ENCODE measurements at places on chromosomes 3 and 15.

DNA sequence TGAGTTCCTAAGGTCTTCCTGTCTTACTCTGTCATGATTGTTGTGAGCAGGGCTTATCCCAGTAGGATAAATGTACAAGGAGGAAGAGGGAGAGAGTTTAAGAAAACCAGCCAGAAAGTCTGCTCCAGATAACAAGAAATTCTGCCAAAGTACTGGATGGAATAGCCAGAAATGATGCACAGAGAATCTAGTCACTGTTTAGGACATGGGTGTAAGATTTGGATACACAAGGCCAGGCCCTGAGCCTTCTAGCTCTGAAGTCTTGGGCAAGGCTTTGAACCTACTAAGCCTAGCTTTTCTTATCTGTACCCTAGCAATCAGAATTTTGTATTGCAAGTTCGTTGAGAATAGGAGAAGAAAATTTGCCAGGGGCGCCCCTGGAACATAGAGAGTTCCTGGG, 180.4 kb upstream of the ROPN1 start:
- DNase-seq: no peak

- no peak for DNase-seq
Measured at GRCh38 chr3:193830791-193831191, 237.8 kb downstream of the OPA1 start.

DNA sequence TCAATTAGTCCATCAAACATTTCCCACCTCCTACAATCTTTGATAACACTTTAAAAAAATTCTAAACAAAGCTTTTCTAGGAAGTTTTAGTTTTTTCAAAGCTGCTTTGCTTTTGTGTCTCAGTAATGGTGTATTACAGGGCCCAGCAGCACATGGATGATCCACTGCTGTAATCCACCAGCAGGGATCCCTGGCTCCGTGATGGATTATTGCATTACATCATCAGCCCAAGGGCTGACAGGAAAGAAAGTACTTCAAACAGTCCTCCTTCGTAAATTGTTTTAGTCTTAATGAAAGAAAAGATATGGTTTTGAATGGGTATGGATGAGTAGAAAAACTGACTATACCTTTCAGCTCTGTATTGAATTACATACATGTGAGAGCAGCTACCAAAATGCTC, 688.9 kb upstream of the NAALADL2 start:
- no peak for DNase-seq

DNA sequence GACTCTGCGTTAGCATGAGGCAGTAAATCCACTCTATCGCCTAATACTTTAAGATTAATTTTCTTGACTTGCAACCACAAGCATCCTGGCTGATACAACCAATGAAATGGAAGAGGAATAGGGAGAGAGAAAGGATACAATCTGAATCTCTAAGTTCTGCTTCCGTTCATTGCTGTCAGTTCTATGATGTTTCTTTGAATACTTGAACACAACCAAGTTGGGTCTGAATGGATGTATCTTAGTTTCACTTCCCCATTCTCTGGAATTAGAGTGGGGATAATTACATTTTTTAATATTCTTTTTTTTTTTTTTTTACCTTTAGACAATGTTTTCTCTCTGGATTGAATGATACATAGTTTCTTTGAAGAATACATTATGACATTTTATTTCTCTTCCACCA, 22.9 kb downstream of the PDE8A start:
- no peak for DNase-seq

GRCh38 chr15:31344823-31345605, 18.4 kb downstream of the KLF13 start:
- no peak for DNase-seq

GRCh38 chr3:17329927-17330326, 412.5 kb downstream of the TBC1D5 start:
- no peak for DNase-seq

GRCh38 chr15:24956111-24956838, 1.5 kb downstream of the SNRPN start:
- DNase-seq: peak; percentile 37

GRCh38 chr3:100002599-100003350, 111.5 kb downstream of the FILIP1L start:
- peak; percentile 81 for DNase-seq

DNA sequence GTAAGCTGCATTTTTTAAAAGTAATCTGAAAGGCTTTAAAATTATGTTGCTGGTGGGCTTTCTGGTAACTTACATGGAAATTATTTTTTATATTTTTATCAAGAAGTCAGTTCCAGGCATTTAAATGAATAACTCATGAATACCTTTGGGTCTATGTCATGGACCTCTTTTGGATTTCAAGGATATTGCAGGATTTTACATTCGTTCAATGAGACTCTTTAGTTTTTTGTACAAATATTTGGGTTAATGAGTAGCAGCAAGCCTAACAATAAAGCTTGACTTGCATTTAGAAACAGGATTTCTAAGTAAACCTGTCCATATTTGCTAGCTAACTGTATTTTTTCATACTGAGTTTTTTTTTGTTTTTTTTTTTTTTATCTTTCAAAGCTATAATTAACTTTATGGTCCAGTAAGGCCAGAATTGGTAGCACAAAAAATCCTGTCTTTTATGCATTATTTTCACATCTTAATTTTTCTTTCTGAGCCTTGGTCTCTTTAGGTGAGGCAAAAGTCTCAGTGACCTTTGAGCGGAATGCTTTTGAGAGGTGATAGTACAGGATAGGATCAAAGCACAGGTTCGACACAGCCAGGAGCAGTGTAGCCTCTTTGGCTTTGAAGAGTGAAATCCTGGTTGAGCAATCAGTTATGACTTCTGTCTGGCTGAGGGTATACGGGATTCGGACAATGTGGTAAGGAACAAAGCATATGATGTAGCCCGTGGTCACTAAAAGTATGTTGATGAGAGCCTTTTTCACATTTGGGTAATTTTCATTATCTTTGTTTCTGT, 4.8 kb downstream of the GPR171 start:
- DNase-seq: peak; percentile 17

GRCh38 chr15:58775402-58775801, 4.3 kb downstream of the MINDY2 start:
- no peak for DNase-seq

DNA sequence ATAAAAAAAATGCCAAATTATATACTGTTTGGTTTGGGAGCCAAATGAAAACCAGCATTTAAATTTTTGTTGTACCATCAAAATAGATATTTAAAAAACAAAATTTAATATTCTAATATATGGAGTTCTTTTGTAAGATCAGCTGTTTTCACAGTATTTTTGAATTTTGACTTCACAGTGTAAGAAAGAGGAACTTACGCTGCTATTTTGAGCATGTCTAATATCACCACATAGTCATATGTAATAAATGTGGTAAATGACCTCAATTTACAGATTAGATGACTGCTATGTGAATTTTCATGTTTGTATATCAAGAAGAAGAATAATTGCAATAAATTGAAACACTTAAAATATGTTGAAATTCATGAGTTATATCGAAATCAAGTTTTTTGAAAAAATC, 189.6 kb downstream of the ARRDC4 start:
- no peak for DNase-seq

DNA sequence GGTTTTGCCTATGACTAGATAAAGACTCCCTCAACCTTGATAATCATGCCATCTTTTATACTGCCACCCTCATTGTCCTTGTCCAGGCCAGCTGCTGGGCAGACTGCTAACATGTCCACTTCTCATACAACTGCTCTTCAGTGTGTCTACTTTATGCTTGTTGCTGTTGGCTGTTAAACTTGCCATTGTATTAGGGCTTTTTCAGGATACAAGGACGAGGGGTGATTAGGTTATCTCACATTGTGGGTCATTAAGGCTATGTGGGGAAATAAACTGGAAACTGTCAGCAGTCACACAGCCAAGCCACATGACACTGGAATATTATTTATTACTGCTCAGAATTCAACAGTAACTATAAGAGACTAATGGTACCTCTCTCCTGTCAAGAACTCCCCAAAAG, 36.1 kb downstream of the STARD9 start:
- no peak for DNase-seq

DNA sequence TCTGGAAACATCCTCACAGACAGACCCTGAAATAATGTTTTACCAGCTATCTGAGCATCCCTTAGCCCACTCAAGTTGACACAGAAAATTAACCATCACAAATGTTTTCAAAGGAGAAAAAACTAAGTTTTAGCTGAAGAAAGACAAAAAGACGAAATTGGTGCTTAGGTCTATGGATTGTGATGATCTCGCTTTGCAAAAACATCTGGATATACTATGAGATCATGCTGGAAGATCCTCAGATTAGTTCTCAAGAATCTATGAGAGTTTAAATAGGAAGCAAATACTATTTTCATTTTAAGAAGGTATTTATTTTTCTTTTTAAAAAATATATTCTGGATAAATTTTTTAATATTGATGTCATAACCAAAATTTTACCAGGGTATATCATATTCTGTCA, 42.6 kb upstream of the MBNL1 start:
- DNase-seq: no peak

- no peak for DNase-seq
Measured at GRCh38 chr3:82293867-82294266, 532.4 kb upstream of the GBE1 start.

DNA sequence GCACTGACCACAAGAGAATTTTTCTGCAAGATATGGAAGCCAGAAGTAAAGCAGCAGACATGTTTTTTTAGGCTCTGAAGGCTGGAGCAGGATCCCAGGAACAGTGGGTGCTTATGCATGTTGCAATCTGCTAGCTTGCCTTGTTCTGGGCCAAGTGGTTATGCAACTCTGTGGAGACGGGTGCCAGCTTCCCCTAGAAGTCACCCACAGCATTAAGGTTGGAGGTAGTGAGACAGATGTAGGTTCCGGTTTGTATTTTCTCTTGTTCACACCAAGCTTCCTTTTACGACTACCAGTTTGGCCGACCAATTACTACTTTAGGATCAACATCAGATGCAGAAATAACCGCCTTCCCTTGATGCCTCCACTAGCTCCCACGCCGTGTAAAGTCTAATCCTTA, 11.1 kb downstream of the DPH3 start:
- no peak for DNase-seq

DNA sequence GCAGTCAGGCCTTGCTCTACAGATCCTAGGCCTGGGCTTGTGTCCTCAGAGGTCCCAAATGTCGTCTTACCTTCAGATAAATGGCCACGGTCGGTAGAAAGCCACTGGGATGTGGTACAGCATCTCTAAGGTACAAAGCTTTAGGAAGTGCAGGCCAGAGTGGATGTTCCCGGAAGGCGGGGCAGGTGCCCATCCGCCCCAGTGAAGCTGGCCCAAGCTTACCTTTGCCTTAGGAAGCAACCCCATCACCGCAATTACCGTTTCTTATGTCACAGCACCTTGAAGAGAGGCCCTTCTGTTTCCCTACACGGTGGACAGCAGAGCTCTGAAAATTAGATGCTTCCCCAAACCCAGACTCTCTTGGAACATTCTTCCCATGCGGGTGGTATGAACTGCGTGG, 240.1 kb upstream of the LYSMD4 start:
- DNase-seq: no peak

GRCh38 chr3:69433121-69433968, 47.5 kb upstream of the FRMD4B start:
- DNase-seq: no peak

DNA sequence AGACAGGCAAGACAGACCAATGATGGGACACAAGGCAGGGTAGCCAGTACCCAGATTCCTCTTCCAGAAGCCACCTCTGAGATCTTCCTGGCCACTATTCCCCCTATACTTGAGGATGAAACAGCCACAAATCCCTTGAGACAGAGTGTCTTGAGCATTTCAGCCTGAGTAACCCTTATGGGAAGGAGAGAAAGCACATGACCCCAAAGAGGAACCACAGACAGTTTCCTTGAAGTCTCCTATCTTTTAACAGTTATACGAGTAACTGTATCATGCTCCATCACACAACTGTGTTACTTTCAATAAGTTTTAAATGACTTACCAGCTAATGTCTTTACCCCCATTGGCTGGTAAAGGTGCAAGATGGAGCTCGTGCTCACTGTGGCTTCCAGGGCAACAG, 9.3 kb downstream of the VIPR1 start:
- no peak for DNase-seq

DNA sequence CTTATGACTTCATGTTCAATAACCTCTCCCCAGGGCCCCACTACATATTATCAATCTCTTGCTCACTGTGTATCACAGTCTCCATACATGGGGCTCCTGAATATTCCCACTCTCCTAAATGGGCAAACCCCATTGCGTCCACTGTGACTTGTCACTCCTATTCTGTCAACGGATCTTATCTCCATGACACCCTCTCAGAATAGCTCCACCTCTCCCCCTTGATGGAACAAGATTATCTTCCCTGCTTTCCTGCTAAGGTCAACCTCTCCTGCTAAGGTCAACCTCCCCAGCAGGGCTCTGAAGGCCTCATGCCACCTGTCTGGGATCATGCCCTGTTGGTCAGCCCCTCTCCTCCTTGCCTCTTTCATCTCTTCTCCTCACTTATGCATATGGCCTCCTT, 1.8 kb downstream of the CLDN18 start:
- no peak for DNase-seq

DNA sequence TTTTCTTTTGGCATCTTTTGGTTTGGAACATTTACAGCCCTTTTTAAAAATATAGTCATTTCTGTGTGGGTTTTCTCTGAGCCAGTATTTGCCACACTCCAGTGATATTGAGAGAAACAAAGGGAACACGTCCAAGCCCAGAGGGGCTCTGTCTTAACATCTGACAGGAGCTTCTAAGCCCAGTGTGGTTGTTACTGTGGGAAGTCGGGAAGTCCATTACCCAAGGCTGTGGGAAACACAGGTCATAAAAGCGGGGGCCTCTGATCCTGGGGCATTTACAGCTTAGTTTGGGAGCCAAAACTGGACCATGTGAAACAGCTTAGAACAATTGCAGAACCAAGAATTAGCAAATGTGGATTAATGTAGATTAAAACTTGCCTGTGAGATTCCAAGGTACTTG, 123.0 kb downstream of the PTPRG start:
- no peak for DNase-seq

- DNase-seq: no peak
Measured at GRCh38 chr3:74345701-74346100, 268.8 kb downstream of the CNTN3 start.

GRCh38 chr3:49134471-49135265, 1.8 kb upstream of the LAMB2 start:
- DNase-seq: no peak

DNA sequence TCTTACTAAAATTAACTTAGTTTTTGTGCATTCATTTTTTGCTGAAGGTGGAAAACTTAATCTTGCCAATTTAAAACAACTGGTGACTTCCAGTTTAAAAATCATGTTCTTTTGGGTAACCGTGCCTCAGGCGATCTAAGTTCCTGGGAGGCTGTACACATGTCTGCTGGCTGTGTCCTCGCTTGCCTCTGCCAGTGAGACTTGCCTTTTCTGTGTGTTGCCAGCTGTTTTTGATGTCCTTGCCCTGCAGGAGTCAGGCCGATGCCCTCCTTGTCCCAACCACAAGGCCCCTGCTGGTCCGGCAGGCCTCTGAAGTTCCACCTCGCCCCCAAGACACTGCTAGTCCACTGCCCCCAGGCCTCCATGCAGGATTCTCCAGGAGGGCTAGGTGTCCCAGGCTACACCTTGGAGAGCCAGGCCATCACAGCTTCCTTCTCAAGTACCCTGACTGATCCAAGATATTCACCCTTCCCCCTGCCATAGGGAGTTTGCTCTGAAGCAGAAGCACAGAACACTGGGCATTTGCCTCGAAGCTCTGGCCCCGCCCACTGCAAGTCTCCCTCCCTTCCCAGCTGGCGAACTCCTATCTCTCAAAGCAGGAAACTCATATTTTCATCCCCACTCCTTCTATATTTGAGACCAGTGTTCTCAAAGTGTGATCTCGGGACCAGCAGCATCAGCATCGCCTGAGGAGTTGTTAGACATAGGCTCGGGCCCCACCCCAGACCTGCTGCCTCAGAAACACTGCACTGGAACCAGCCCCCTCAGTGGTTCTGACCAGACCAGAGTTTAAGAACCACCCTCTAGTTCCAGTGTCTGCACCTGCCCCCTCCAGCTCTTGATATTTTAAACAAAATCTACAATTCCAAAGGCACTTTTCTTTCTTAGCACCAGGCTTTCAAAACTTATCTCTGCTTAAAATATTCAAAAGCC, 185.8 kb upstream of the UBE2E1 start:
- no peak for DNase-seq

Measured in HCEC 1CT (cell line).